Sigmoid colon (tissue), 7 donors: ENCODE measurements at places on chromosomes 7 and 10. TPM values are rescaled to one million over a fixed set of nuclear protein-coding genes. Genes with fewer than 3 reads are reported as not detected.
A peak's percentile ranks its signal among the peaks of the same experiment; 100 is the strongest.

The MALRD1 gene
- total RNA-seq = 4.6 TPM

The OR2A1 gene
- 0.36 TPM for total RNA-seq

GRCh38 chr7:148114804-148115203, 475.8 kb upstream of the C7orf33 start:
- no peaks in the 10 kb centered on the region for H3K4me1 ChIP-seq
- no peaks in the 10 kb centered on the region for H3K27me3 ChIP-seq
- DNase-seq = no peak
- H3K4me3 ChIP-seq = no peak overlapping the region
- H3K36me3 ChIP-seq = no peaks in the 10 kb centered on the region

- no peaks in the 10 kb centered on the region for H3K36me3 ChIP-seq
- DNase-seq = no peak
- no peak overlapping the region for H3K27ac ChIP-seq
- no peaks in the 10 kb centered on the region for H3K27me3 ChIP-seq
Observed at GRCh38 chr7:40733114-40733513, 598.3 kb downstream of the SUGCT start.

The BPGM gene
- total RNA-seq = 20.7 TPM

- H3K27ac ChIP-seq = no peak overlapping the region
- H3K27me3 ChIP-seq = no peaks in the 10 kb centered on the region
- H3K4me3 ChIP-seq = no peak overlapping the region
- no peak for DNase-seq
- no peaks in the 10 kb centered on the region for H3K4me1 ChIP-seq
- no peaks in the 10 kb centered on the region for H3K36me3 ChIP-seq
Observed at GRCh38 chr10:126135177-126135576, 238.8 kb downstream of the FANK1 start.

The TUBAL3 gene
- not detected for total RNA-seq

DNA sequence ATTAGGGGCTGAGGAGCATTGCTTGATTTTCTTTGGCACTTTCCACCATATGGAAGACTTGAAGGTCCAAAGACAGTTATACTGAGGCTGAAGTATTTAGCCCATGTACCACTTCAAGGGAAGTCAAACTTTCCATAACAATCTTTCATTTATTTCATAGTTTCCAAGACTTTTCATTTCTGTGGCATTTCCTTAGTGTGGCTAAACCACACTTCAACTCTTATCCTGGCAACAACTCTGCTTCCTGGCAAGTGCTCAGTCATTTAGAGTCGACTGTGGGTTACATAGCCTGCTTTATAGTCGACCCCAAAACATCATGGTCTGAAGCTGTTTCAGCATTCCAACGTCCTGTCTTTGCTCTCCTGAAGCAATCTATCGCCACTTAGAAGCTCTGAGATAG, 343.0 kb upstream of the SEMA3D start:
- no peak for DNase-seq
- no peaks in the 10 kb centered on the region for H3K4me1 ChIP-seq
- no peak overlapping the region for H3K27ac ChIP-seq
- no peaks in the 10 kb centered on the region for H3K27me3 ChIP-seq

The DMBT1 gene
- total RNA-seq = not detected

- H3K36me3 ChIP-seq = no peaks in the 10 kb centered on the region
- H3K27ac ChIP-seq = no peak overlapping the region
- H3K4me1 ChIP-seq = no peaks in the 10 kb centered on the region
- H3K27me3 ChIP-seq = no peaks in the 10 kb centered on the region
- no peak for DNase-seq
Observed at GRCh38 chr7:142654398-142654797, 94.9 kb upstream of the PRSS1 start.

The PLXNA4 gene
- 3.4 TPM for total RNA-seq

The MSMB gene
- total RNA-seq = not detected

The KCNMA1 gene
- total RNA-seq = 256 TPM

The SLC29A4 gene
- total RNA-seq = 0.33 TPM

The SP8 gene
- total RNA-seq = not detected

GRCh38 chr7:53428045-53428444, 392.6 kb downstream of the POM121L12 start:
- H3K4me1 ChIP-seq = no peaks in the 10 kb centered on the region
- no peaks in the 10 kb centered on the region for H3K36me3 ChIP-seq
- no peak overlapping the region for H3K4me3 ChIP-seq
- no peaks in the 10 kb centered on the region for H3K27me3 ChIP-seq
- no peak for DNase-seq
- H3K27ac ChIP-seq = no peak overlapping the region

The LRRC61 gene
- 11.2 TPM for total RNA-seq

- H3K36me3 ChIP-seq = no peaks in the 10 kb centered on the region
- H3K4me1 ChIP-seq = peaks cover 53% of the 10 kb centered on the region
- DNase-seq = no peak
- peak overlapping the region; percentile 84 for H3K27ac ChIP-seq
- H3K4me3 ChIP-seq = no peak overlapping the region
- H3K27me3 ChIP-seq = no peaks in the 10 kb centered on the region
Observed at GRCh38 chr10:103638948-103639347, 145.4 kb downstream of the NEURL1 start.

DNA sequence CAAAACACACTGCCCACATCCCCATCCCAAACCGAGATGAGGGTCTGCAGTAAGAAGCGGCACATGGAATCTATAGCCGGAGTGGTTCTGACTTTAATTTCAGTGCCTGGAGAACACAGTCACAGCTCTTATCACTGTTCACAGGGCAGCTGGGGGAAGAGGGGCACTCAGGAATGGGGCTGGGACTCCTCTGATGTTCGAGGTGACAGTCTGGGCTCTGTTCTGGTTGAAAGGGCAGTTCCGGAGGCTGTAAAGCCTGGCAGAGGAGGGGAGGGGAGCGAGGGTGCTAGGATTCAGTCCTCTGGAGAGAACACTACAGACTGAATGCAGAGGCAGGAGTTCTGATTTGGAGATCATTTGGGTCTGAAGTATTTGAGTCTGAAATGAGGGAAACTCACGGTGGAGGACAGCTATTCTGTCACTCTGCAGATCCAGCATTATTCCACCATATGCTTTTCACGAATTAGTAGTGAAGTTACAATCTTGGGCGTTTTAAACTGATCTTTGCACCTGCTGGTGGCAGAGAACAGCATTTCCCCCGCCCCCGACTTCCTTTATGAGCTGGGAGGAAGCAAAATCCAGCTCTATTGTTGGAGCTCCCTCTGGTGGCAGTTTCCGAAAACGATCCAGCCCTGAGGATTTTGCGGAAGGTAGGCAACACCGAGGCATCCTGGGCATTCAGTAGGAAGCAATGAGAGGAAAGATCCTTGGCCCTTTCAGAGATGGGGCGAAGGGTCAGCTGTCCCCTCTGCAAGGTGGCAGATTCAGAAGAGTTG, 22.7 kb upstream of the KCNK18 start:
- peak; percentile 81 for DNase-seq
- H3K27ac ChIP-seq = no peak overlapping the region
- H3K27me3 ChIP-seq = peaks cover 61% of the 10 kb centered on the region
- no peaks in the 10 kb centered on the region for H3K36me3 ChIP-seq

DNA sequence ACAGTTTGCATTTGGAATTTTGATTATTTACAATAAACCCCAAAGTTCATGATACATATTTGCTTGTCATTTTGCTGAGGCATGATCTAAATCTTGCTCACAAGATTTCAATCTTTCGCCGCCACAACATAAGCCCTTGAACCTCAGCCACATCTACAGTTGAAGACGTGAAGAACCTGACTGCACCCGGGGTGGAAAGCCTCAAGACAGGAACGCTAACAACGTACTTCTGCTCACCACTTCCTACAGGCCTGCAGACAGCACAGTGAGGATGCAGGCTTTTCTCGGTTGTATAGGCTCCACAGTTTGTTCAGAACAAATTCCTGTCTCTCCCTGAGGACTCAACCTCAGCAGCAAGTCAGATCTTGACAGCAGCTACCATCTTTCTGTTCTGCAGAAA, 393.8 kb upstream of the PRKCQ start:
- no peaks in the 10 kb centered on the region for H3K36me3 ChIP-seq
- no peaks in the 10 kb centered on the region for H3K4me1 ChIP-seq
- H3K27ac ChIP-seq = no peak overlapping the region
- DNase-seq = no peak

The SLC26A4 gene
- 0.36 TPM for total RNA-seq

The GRID2IP gene
- total RNA-seq = not detected
